ENCODE measurements at places on chromosomes 5 and 9.

DNA sequence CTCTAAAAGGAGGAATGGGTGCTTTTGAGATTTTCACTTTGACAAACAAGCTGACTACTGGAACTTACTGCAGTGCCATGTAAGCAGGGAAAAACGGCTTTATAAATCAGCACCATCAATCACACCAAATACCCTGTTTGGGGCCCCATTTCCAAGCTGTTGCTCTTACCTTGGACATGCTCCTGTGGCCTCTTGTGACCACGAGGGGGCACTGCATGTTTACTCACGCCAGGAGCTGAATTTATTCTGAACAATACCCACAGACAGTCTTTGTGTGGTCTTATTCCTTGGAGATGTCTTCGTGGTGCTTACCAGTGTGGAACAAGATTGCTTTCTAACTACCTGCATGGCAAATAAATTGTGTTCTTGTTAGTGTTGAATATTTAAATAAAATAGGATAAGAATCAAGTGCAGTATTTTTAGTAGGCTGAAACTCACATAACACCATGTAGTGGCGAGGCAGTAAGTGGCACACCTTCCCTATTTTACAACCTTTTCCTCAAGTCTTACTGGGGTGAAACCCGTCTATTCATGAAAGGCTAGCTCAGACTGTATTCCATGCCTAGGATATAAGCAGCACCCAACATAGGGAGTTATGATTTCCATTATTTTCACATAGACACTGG is 155.5 kb upstream of the NMUR2 start:
- DNase-seq: peak; percentile 3

- DNase-seq: no peak
These were observed 80.3 kb downstream of the EPB41L4A start for GRCh38 chr5:112338681-112339337.

- no peak for DNase-seq
These were observed 416.4 kb downstream of the EFNA5 start for GRCh38 chr5:107254214-107254901.

GRCh38 chr9:37302277-37302676 is 120.2 kb upstream of the GRHPR start:
- DNase-seq: no peak

- peak; percentile 20 for DNase-seq
These were observed 58.8 kb downstream of the SNX30 start for GRCh38 chr9:112809351-112809848.

- DNase-seq: no peak
These were observed 1.4 kb upstream of the PPP2CA start for GRCh38 chr5:134227259-134227658.

- no peak for DNase-seq
These were observed 42.9 kb upstream of the TRIM32 start for GRCh38 chr9:116644091-116644688.

DNA sequence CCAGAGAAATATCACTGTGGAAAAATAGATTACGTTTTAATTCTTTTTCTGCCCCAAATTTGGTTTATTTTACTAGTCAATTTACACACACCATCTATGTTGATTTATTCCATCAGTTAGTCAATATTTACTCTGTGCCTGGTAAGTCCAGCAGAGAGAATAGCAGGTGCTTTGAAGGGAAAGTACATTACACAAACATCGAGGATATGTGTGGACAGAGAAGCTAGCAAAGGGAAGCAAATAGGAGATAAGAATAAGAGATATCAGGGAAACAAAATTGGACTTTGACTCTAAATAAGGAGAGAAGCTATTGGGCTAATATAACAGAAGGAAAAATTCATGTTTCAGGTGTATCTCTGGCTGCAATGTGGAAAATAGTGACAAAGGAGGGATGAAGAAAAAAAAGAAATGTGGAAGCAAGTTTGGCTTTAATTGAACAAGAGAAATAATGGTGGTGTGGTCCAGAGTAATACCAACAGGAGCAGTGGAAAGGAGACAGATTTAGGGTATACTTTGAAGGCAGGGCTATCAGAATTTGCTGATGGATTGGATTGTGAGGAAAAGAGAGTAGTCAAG is 587.7 kb upstream of the CDH6 start:
- DNase-seq: no peak

DNA sequence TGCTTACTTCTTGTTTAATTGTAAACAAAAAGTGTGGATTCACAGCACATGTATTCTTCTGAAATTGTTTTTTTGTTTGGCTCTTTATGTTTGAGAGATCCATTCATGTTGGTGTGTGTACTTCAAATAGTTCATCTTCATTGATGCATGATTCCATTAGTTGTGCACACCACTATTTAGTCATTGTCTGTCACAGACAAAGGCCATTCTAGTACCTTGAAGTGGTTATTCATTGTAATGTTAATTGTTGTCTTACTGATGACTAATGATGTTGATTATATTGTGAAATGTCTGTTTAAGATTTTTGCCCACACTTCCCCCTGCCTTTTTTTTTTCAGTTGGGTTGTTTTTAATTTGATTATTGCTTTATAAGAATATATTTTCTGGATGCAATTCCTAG is 391.3 kb downstream of the DIRAS2 start:
- no peak for DNase-seq

GRCh38 chr5:155729684-155730059 is 597.3 kb upstream of the SGCD start:
- DNase-seq: no peak

DNA sequence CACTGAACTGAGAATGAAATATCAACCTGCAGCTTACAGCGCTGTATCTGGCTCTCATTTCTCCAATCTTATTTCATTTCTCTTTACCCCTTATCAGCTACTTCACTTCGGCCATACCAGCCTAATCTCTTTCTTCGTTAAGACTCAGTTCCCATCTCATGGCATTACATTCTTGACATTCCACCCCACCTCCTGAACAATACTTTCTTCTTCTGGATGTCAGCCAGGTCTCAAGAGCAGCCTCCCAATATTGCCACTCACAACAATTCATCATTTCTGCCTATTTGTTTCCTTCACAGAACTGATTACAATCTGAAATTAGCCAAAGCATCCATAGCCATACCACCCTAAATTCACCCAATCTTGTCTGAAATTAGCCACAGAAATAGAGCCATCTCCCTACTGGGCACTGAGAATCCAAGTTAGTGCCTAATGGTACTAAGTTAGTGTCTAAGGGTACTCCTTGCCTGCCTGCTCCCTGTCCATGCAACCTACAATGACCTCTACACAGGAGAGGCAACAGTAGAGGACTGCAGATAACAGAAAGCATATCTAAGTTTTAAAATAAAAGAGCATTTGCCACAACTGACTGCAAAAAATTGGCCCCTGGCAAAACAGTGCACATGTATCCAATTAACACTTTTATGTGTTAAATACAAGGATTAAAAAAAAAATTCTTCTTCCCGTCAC is 35.2 kb downstream of the SETX start:
- DNase-seq: no peak

- no peak for DNase-seq
These were observed 95.5 kb downstream of the TMEM161B start for GRCh38 chr5:88172847-88173758.

DNA sequence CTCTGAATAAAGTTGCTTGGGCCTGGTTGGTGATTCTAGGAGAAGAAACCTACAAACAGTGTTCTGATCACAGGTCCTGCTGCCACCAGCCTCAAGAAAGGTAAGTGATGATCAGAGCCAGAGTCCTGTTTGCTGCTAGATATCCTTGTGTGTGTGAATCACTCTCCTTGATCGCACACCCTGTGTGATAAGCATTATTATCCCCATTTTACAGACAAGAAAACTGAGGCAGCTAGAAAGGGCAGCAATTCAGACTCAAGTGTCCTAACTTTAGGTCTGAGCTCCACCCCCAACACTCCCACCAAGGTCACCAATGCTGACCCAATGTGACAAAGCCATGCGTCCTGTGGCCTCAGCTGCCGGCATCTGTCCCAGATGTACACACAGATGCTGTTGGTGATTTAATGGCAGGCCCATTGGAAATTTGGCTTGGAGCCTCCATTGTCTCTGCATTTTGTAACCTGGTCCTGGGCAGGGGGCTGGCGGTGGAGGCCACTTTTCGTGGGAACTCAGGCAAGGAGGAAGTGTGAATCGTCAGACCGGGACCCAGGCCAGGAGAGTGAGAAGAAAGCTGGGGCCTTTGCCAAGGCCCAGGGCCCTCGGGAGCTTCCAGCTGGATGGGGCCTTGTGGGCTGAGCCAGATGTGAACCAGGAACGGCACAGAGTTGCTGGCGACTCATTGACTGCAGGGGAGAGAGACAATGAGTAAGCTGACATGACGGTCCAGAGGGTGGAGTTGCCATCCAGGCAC is 29.8 kb upstream of the GGTA1 start:
- DNase-seq: no peak

DNA sequence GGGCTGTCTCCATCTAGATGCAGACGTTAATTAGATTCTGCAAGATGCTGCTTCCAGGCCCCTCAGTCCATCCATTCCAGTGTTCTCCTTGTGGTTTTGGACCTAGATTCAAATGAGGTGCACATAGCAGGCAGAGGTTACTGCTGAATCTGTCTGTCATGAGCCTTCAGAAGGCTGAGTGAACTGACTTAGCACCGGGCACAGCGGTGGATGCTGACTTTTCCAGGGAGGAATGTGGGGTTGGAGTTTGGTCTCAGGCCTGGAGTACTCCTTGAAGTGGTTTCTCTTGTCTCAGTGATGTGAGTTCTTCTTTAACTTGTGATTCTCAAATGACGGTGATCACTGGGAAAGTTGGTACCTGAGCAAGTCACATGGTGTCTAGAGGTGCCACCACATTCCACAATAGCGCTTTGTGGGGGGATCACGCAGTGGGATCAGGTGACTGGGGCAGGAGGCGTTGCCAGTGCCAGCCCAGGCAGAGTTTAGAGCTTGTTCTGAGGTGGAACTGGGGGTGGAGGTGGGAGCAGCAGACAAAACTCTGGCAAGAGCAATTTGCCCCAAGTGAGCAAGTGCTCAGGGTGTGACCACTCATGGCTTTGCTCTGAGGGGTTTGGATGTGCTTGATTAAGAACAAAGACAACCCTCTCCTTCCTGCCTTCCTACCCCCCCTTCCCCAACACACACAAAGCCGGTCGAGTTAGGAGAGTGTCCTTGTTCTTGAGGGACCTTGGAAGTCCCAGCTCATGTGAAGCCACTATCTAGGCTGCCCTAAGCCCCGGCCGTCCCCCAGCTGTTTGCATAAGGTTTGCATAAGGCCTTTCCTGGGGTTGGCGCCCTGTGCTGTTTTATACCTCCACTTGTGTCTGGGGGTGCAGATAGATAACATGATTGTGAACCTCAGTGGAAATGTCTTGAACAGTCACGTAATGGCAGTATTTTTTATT is 25.1 kb downstream of the JADE2 start:
- DNase-seq: no peak

- no peak for DNase-seq
These were observed 56.2 kb downstream of the DENND4C start for GRCh38 chr9:19286634-19287188.

GRCh38 chr5:1438871-1439270 is 6.4 kb downstream of the SLC6A3 start:
- DNase-seq: no peak

GRCh38 chr5:163912046-163912445 is 406.6 kb downstream of the MAT2B start:
- no peak for DNase-seq

DNA sequence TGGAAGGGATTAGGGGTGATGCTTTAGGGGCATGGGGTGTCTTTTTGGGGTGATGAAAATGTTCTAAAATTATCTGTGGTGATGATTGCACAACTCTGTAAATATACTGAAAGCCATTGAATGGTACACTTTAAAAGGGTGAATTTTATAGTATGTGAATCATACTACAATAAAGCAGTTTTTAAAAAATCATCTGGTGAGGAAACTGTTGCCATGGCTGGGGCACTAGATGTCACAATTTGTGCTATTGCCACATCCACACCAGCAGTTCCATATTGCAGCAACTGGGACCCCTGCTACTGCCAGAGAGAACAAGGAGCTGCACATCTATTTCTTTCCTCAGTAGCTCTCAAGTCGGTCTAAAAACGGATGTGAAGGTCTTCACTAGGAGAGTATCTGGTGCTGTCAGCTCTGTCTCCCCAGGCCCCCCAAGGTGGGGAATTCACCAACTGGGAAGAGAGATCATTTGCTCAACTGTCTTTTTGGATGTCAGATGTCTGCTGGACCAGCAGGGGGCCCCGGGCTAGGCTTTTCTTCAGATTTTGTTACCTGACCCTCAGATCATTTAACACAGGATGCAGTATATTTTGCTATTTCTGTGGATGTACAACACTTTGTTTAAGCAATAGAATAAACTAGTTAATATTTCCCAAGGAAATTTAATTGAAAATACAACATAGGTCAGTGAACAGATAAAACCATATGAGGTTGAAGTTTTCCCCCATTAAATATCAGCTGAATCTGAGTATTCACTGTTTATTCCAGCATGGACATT is 13.2 kb downstream of the CMYA5 start:
- peak; percentile 68 for DNase-seq

DNA sequence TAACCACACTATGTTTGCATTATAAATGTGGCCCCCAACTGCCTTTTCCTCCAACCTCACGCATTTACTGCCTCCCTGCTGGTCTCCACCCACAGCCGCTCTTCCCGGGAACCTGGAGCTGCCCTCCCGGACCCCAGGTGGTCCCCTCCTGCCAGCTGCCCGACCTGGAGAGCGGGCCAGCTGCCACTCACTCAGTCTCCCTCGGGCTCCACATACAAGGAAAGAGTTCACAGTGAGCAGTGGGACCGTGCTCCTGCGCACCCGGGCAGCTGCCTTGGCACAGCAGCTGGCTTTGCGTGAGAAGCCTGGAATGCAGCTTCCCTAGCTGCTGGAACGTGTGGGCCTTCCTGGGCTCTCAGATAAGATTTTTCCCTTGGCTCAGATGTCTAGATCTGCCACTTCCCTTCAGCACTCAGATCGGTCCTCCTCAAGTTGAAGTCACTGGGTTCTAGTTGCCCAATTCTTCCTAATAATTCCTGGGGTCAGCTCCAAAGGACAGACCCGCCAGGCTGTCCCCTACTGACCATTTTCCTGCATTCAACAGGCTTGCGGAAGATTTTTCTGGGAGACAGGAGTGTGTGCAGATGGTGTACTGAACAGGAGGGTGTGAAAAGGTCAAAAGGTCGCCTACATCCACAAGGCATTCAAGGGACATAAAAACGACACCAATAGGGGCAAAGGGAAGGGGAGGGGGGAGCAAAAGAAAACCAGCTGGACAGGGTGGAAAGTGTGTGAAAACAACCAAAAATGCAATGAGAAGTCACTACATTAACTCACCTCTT is 69.1 kb downstream of the MYO10 start:
- no peak for DNase-seq

DNA sequence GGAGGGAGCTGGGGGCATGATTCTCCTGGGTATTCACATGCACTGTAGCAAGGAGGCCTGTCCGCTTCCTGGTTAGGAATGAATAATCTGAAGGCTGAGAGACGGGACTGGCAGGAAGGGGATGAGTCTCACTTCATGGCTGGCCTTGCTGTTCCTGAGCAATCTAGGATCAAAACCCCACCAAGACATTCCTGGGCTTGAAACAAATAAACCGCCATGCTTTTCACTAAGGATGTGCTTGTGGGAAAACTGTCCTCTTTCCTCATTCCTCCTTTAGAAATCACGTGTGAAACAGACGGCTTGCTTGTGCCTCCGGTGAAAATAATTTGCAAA is 132.8 kb downstream of the MACROH2A1 start:
- no peak for DNase-seq

Measured in HL-60 (cell line).